ENCODE measurements at places on chromosomes 1 and 21. TPM values are rescaled to one million over a fixed set of nuclear protein-coding genes. Genes with fewer than 3 reads are reported as not detected.

- no peak for DNase-seq
Observed at GRCh38 chr1:9784508-9785133, 39.1 kb downstream of the CLSTN1 start.

Gene PCP4L1
- total RNA-seq: 3.1 TPM

Gene DCST2
- not detected for total RNA-seq

DNA sequence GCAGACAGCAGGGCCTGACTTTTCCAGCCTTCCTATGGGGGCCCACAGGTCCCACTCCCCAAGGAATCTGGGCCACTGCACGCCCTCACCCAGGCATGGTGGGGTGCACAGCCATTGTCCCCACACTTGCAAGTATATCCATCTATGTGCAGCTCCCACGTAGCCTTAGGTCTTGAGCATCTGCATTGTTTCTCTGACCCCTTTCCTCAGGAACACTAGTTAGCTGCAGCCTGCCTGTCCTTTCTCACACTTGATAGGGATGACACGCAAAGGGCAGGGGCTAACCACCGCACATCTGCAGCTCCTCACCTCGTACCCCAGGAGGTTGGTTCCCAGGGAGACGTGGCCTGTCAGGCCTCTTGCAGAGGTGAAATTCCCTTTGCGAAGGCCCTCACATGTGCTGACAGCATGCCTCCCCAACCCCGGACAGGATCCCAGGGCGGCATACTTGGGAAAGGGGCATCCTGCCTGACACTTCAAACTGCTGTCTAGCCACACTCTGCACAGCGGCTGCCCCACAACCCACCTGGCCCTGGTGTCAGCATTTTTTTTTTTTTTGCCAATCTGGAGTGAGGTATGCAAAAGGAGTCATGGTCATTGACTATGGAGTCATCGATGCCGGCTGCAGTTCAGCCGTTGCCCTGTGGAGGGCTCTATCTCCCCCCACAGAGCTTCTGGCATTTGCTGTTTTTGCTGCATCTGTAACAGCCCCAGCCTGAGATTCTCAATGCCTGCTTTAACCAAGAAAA lies 5.0 kb downstream of the JMJD4 start:
- DNase-seq: no peak

- DNase-seq: no peak
Observed at GRCh38 chr1:214136324-214136919, 144.5 kb upstream of the SMYD2 start.

DNA sequence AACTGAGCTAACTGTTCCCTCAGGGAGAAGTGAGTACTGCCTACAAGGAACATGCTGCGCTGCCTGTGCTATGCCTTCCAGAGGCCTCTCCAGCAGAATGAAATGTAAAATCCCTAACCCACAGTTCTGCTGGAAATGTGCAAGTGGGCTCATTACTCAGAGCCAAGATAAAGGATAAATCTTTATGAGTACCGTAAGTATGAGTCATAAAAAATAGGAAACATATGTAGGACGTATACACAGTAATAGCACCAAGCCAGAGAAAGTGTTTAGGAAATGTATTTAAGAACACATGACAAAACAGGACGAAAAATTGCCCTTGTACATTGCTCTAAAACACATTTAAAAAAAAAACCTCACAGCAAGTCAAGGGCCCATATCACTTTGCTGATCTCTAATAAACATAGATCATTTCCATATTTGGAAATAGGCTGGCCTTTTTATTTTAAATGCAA lies 104.6 kb downstream of the TGFBR3 start:
- DNase-seq: no peak

DNA sequence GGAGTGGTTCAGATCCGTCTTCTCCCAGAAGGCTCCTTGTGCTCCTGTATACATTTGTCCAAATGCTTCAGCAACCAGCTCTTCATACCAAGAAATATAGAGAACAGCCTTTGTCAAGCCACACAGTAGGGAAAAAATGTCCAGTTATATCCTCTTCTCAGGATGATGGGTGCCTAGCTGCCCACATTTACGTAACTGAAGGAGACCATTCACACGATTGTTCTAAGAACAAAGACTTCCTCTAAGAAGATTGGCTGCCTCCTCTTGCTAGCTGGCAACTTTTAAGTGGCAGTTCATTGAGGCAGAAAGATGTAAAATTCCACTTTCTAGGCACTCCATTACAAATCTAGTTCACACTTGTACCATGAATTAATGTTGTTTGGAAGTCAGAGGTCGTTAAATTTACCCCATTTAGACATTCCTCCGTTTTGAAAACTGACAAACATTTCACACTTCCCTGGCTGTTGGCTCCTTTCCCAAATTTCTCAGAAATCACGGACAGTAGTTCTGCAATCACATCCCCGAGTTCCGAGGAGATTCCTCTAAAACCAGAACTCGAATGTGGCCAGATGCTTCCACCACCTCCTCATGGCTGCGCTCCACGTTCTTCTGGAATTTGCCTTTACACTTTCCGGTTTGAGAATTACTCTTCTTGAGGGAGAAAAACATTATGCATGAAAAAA lies 45.6 kb upstream of the CSF1 start:
- peak; percentile 64 for DNase-seq

GRCh38 chr1:173628888-173629287 lies 6.2 kb upstream of the TEX50 start:
- DNase-seq: no peak

- no peak for DNase-seq
Observed at GRCh38 chr1:235423214-235423652, 56.0 kb downstream of the TBCE start.

- DNase-seq: no peak
Observed at GRCh38 chr1:88802404-88802803, 89.0 kb downstream of the GTF2B start.

Gene AGMAT
- 0.27 TPM for total RNA-seq

- no peak for DNase-seq
Observed at GRCh38 chr1:228401782-228402640, 4.6 kb downstream of the TRIM11 start.

- DNase-seq: no peak
Observed at GRCh38 chr21:43825936-43826622, 36.7 kb downstream of the RRP1 start.

Gene SPRR2A
- 0.67 TPM for total RNA-seq

- DNase-seq: peak; percentile 73
Observed at GRCh38 chr1:229341774-229342655, 832 bp downstream of the CCSAP start.

GRCh38 chr1:175129182-175129581 lies 61.5 kb downstream of the TNN start:
- no peak for DNase-seq

Gene COL24A1
- not detected for total RNA-seq

GRCh38 chr1:244962130-244962529 lies 97.8 kb upstream of the HNRNPU start:
- DNase-seq: no peak

Gene KRTAP12-2
- total RNA-seq: not detected

Gene ANGPTL3
- total RNA-seq: not detected

Gene CDA
- total RNA-seq: 2.9 TPM

Gene NTNG1
- total RNA-seq: 1.2 TPM

Gene EDN2
- 3.7 TPM for total RNA-seq

Gene ARMH1
- not detected for total RNA-seq

GRCh38 chr21:46542588-46543124 lies 62.2 kb downstream of the S100B start:
- no peak for DNase-seq

Gene NOS1AP
- total RNA-seq: 1.9 TPM

Gene CLIC4
- total RNA-seq: 332 TPM

Gene OPRD1
- not detected for total RNA-seq

- DNase-seq: no peak
Observed at GRCh38 chr1:195584870-195585624, 1023.2 kb downstream of the KCNT2 start.

- no peak for DNase-seq
Observed at GRCh38 chr1:217493290-217493689, 137.6 kb downstream of the GPATCH2 start.

Gene ZSWIM5
- 3.4 TPM for total RNA-seq

DNA sequence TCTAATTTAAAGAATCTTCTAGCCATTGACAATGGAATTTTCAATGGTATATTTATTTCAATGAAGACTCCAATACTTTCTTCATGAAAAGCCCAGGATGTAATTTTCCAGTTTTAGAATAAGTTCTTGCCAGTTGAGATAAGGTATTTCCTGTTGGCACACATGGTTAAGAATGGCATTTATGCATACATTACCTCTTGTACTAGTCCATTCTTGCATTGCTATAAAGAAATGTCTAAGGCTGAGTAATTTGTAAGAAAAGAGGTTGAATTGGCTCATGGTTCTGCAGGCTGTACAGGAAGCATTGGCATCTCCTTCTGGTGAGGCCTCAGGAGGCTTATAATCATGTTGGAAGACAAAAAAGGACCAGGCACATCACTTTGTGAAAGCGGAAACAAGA lies 1179.6 kb downstream of the AMY1C start:
- no peak for DNase-seq

Gene EVA1C
- total RNA-seq: 54.1 TPM

Gene STPG1
- 11.5 TPM for total RNA-seq

Gene ALPL
- 5.0 TPM for total RNA-seq

Gene CEP350
- 97.3 TPM for total RNA-seq

GRCh38 chr1:16145030-16145661 lies 10.7 kb downstream of the EPHA2 start:
- peak; percentile 64 for DNase-seq

DNA sequence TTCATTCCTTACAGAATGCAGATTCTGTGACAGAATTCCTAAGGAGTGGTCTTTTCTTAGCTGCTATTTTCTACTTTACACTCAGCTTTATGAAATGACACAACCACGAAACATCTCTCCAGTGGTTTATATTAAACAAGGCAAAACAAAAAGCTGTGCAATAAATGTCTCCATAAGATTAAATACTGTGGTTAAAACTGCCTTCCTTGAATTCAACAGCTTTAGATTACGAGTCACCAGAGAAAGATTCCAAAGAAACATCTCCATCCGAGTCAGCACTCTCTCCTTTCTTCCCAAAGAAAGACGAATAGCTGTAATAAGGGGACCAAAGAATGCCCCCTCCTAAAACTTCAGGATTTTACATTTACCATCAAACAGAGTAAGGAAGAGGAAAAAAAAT lies 4.6 kb upstream of the C1orf87 start:
- no peak for DNase-seq

GRCh38 chr1:203179667-203180005 lies 4.0 kb upstream of the MYBPH start:
- no peak for DNase-seq

Gene BMP8B
- total RNA-seq: 1.3 TPM

Gene PTGFR
- 64.0 TPM for total RNA-seq

GRCh38 chr1:207259391-207259790 lies 62.1 kb upstream of the CD55 start:
- DNase-seq: no peak

GRCh38 chr1:29650476-29650875 lies 414.2 kb downstream of the PTPRU start:
- DNase-seq: no peak

Data from uterus (tissue), 4 donors.